ENCODE measurements at places on chromosomes 16 and 17.

DNA sequence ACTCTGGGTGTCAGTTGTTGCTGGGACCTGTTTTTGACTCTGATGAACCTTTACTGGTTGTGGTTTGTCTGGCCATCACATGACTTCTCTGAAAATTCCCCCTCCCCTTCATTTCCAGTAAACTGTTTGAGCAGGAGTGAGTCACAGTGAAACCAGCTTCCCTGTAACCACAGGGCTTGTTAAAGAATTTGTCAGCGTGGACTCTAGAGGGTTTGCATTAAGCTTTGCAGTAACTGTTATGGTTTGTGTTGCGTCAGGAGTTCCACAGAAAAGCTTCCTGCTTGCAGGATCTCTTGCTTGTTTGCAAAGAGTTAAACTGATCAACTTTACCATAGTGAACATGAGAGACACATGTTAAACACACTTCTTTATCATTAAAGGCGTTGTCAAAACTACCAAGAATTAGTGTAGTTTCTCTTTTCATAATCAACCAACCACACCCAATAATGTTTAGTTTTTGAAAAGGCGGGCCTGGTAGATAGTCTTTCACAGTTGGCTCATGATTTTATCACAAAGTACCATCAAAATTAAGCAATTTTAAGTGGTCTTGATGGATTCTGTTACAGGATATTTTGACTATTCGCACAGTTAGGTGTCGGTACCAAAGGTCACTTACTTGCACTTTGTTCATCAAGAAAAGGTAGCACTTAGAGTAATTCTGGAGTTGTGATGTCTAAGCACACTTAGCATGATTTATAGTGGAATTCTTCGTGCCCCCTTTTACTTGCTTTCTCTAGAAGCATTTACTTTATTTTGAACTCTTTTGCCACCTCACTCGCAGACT is 79.3 kb downstream of the VMP1 start:
- DNase-seq = peak; percentile 98

- DNase-seq = no peak
Observed at GRCh38 chr17:80389011-80389995, 25.7 kb upstream of the ENDOV start.

GRCh38 chr16:48487287-48487686 is 102.1 kb upstream of the SIAH1 start:
- no peak for DNase-seq

DNA sequence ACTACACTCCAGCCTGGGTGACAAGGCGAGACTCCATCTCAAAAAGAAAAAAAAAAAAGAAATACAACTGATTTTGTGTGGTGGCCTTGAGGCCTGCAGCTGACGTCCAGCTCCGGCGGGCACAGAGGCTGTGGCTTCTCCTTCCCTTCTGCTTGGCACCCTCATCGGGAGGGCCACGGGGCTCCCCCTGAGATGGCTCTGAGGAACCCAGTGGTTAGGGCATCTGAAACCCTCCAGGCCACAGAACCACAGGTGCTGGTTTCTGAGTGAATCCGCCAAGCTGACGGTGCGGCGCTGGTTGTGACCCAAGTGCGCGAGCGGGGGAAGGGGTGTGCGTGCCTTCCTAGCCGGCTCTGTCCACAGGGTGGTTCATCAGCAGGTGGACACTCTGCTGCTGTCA is 63.4 kb downstream of the LMF1 start:
- DNase-seq = no peak

GRCh38 chr16:9177861-9178260 is 86.4 kb downstream of the HAPSTR1 start:
- DNase-seq = no peak

DNA sequence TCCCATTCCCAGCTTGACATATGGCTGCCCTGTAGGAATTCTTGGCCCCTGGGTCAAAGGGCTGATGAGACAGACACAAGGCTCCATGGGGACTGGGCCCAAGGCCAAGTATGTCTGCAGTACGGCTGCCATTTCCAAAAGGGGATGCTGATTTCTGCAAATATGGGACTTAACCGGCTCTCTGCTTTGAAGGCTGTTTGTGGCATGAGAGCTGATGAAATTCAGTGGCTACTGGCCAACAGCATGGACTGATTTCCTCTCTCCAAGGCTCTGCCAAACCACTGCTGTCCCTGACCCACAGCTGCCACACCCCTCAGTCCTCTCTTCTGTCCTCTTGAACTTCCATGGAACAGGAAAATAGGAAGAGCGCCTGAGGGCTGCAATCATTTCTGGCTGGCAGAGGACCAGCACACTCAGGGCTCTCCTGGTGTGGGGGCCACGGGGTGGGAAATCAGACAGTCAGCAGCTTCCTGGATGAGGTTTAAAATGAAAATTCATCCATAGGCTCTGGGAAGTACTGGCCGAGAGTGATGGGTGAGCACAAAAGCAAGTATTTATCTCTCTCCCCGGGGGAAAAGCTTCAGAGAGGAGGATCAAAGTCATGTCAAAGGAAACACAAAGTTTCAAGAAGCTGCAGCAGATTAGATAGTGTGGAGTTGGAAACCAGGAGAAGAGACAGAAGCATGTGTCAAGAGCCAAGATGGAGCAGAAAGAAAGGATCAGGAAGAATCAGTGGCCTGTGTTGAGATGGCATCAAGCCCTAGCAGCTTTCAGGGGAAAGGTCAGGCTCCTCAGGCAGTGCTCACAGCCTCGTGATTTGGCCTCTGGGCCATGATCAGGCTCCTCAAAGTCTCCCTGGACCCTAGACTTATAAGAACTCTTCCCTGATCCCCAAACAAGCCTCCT is 64.1 kb upstream of the SREBF1 start:
- no peak for DNase-seq

GRCh38 chr16:88864521-88864920 is 1.9 kb downstream of the PABPN1L start:
- DNase-seq = no peak

DNA sequence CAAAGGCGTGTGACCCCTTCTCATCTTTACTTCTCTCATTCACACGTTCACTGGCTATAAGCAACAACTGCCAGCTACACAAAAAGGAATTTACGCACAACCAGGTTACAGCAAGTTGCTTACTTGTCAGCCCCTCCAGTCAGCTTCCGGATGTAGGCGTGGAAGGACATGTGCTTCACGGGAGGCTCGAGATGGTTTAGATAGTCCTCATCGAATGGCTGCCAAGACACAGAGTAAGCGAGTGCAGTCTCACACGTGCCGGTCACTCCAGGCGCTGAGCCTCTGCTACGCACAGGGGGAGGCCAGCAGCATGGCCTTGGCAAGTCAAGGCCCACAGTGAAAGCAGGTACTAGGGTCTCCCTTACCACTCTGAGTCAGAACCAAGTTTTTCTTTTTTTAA is 28.3 kb downstream of the NPLOC4 start:
- DNase-seq = no peak

GRCh38 chr16:87066133-87067002 is 250.8 kb downstream of the C16orf95 start:
- no peak for DNase-seq

Data from activated CD4-positive, alpha-beta T cell treated with anti-CD3 and anti-CD28 coated beads, Interleukin-2, Interleukin-4, amounts not matched to agents 100 ng/mL and 50 ng/mL, durations not matched to agents 16 hours and 8 hours (primary cell).